ENCODE measurements at places on chromosomes 2 and 18.

DNA sequence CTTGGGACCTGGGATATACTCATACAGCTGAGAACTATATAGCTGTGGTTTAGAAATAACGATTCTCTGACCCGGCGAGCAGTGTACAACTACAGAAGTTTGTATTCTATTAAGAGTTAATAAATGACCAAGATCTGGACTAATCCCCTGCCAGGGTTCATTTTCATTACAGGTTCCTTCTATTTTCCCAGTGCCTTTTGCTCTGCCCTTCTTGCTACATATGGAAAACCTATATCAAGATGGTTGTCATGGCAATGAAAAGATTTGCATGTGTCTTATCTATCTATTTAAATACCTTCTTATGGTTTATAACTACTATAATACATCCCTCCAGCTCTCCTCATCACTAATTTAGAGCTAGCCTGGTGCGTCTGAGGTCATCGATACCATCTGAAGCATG lies 965.2 kb downstream of the BCL11A start:
- no peak for DNase-seq

GRCh38 chr18:12554796-12555388 lies 103.0 kb downstream of the SPIRE1 start:
- no peak for DNase-seq

DNA sequence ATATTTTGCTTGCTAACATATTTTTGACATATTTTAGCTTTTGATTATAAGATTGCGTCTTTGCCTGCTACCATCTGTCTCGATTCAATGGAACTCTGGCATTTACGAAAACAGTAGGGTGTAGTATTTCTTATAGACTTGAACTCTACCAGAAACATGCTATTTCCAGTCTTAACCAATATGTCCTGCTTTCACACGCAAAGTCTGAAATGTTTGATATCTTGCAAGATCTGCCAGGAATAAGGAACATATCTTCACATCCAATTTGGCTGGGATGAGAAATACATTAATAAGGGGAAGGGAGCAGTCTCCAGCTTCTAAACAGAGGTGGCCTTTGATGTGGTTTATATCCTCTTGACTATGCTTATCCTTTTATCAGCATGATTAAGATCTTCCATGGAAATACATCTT lies 299.4 kb downstream of the ZNF521 start:
- no peak for DNase-seq

GRCh38 chr2:157480182-157480961 lies 36.5 kb upstream of the CYTIP start:
- DNase-seq: no peak

DNA sequence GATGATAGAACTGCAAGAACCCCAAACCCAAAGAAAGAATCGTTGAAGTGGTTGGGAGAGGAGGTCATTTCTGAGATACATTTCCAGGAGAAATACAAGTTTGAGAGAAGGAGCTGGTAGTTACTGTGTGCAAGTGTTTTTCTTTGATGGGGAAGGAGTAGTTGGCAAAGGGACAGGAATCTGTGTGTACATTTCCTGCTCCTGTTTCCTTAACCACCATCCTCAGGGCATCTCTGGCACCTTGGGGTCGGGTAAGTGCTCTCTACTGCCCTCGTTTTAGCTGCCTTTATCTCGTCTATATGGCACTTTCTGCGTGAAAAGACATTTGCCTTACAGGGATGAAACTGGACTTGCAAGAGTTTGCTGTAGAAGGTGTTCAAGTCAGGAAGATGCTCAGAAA lies 27.3 kb downstream of the CDC42EP3 start:
- no peak for DNase-seq

DNA sequence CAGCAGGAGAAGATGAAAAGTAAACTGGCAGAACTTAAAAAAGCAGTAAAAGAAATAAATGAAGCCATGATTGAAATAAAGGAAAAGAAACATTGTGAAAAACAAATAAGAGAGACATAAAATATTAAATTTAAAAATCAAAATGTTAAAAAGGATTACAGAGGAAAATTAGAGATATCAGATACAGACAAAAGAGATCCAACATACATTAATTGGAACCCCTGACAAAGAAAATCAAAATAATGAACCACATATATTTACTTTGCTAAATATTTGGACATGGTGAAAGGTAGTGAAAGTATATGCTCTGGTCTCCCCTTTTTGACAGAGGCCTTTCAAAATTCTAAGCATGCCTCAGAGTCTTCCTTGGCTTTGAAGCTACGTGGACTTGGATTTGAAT lies 79.9 kb upstream of the TGFA start:
- DNase-seq: no peak

DNA sequence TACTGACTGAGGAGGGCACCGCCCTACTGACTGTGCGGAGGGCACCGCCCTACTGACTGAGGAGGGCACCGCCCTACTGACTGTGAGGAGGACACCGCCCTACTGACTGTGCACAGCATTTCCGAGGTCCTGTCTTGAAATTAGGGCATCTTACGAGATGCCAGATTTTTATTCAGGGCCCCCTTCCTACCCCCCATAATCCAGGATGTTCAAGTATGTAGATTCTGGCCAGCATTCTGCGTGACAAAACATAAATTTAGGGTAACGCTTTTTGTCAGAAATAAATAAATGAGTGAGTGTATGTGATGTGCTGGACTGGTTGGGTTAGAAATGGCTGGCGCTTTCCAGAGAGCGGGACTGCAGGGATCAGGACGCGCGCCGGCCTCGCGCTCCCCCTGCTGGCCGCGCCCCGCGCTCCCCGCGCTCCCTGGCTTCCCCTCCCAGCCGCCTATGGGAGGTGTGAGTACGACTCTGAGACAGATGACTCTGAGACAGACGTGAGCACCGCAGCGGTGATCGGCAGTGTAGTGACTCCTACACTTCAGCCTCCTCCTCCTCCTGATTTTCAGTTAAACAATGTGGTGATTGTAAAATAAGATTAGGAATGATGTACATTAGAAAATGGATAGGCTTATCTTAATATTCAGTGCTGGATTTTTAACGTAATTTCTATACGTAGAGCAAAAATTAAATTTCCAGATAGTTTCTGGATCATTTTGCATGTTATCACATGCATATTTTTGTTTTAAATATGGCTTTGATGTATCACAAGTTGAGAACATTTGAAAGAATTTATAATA lies 149.2 kb upstream of the NFATC1 start:
- peak; percentile 72 for DNase-seq

DNA sequence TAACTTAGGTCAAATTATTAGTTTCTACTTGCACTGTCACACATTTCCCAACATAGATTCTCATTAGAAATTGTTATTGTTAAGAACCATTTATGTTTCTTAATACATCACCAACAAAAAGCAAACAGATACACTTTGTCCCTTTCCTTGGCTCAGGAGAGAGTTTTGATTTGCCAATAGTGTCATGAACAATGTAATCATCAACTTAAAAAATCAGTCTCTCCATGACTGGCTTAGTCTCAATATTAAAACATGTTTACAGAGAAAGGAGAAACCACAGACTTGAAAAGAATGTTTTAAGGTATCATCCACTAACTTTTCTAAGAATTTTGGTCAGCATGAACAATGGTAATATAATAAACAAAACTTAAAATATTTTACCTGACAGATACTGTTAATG lies 416.5 kb upstream of the KCNH7 start:
- no peak for DNase-seq

All from HuH-7 (cell line).